ENCODE measurements at places on chromosomes 2 and 18.

- DNase-seq = no peak
Observed at GRCh38 chr2:70049255-70049654, 38.0 kb upstream of the PCBP1 start.

DNA sequence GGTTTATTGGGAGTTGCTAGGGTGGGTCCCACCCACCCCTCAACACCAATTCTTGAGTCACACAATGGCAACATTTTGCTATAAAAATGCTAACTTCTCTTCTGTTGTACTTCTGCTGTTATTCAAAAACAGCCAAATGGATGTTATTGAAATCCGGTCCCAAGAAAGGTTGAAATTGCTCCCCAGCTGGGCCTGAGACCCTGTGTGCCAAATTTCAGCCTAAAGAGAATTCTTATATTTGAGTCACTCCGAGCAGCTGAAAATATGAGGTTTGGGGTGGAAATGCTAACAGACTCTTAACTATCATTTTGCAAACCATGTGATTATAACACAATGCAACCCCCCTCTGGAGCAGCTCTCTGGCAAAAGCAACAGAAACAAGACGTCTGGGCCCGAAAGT, 27.0 kb upstream of the ACVR1 start:
- no peak for DNase-seq

DNA sequence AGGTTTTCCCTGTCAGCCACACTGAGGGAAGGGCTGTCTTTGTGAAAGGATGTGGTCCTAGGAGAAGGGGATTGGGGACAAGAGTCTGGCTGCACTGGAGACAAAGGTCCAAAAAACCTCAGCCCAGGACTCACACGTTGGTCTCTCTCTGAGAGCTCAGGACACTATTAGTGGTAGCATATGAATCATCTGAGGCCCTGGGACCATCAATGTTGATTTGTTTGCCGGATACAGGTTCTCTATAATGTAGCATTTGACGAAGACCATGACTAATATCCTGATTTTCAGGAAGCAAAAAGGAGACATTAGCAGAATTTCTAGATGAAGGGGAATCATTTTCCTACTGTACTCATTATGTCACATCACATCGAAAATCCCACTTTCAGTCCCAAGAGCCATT, 22.2 kb upstream of the DNAH6 start:
- DNase-seq = no peak

DNA sequence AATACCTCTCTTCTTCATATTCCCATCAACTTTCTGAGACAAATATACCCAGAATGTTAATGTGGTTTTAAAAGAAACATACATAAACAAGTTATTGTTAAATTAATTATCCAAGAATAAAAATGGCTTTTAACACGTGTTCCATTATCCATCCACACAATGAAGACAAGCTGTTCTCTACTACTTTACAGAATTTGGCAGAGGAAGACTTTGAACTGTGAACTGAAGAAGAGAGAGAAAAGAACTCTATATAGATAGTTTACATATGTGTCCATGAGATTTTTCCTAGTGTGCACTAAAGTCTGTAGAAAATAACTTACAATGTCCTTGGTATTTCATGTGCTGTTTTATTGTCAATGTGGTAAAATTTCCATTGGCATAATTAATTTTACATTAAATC, 207.0 kb upstream of the COL3A1 start:
- DNase-seq = no peak

DNA sequence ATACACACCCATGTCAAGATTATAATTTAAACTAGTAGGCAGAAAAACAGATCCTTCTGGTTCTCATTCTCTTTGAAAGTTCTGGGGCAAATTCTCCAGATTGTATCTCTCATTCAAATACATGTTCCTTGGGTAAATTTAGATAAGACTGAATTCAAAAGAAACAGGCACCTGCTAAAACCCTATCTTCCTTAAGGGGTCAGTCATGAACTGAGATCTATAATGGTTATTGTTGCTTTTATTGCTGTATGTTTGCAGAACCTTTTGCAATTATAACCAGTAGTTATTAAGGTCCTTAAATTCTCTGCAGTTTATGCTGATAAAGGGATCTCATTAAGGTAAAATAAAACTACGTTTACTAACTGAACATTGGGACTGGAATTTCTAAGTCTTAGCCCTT, 83.5 kb downstream of the MYO5B start:
- DNase-seq = no peak
